CD4-positive, alpha-beta T cell treated with Interferon gamma for 1 hour (primary cell): ENCODE measurements at places on chromosomes 2 and 18.

GRCh38 chr2:30759481-30759880, 47.8 kb downstream of the CAPN13 start:
- no peak for DNase-seq

- no peak for DNase-seq
These were observed 14.8 kb downstream of the CACNB4 start for GRCh38 chr2:152084076-152084475.

DNA sequence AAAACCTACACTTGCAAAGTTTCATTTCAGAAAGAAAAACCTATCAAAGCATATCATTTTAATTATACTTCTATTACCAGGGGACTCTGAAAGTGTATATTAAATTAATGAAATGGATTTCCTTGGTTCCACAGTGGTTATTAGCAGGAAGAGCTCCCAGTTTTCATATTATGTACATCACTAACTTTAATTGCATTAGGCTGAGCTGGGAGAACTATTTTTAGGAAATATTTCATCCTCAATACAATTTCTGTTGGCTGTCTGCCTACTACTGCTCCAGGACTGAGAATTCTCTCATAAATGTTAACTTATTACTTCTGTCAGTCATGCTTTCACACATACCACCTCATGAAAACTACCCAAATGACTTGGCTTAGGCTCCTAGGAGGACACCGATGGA, 301.4 kb downstream of the CMPK2 start:
- DNase-seq = no peak

DNA sequence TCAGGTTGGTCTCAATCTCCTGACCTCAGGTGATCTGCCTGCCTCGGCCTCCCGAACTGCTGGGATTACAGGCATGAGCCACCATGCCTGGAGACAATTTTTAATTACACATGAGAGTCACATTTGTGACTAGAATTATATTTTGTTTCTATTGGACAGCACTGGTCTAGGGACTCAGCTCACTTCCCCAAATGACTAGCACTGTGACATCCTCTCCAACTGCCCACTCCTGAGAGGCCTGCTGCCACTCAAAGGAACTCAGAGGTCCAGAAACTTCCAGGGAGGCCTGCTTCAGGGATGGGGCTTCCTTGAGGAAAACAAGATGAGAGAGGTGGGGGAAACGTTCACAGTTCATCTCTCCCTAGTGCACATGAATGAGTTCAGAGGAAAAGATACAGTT, 29.5 kb downstream of the TMEM163 start:
- no peak for DNase-seq
